Thymus (tissue), 14 donors: ENCODE measurements at places on chromosomes 2 and 18.

DNA sequence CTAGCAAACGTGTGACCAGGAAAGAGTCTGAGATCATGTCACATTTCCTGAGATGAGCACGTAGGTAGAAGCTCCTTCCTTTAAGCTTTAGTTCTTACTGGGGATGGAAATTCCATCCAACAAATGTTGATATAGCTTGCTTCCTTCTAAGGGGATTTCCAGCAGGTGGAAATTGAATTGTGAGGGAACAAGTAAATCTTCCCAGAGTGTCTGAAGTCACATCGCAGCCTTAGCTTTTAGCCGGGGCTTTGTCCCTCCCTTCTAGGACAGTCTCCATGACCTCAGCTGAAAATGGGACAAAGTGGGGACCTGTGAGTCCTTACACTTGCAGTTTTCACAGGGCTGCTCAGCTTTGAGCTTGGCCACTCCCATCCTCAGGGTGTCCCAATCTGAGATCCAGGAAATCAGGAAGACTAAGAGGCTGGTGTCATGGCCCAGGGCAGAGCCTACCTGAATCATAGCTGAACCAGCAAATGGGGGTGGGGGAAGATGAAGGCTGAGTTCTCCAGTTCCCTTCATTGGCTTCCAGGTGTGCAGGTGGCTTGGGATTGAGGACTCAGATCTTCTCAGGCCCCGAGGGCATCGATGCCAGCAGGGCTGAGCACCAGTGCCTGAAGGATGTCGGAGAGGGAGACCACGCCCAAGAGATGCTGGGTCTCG, 8.3 kb downstream of the PRKAG3 start:
- DNase-seq: no peak

DNA sequence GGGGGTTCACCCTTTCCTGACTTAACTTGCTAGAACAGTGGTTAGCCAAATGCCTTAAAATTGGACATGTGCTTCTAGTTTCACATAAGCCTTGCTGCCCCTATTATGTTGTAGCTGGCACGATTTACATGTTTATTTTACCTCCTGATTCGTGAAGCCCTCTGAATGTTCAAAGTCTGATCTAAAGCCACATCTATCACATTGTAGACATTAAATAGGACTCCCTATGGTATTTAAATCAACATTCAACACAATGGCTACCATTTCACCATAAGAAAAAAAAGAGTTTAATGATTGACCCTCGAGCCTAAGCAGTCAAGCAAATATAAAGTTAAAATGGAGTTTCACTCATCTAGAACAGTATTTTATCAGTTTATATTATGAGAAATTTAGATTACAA, 151.5 kb downstream of the GULP1 start:
- no peak for DNase-seq

GRCh38 chr2:237623428-237624403, 3.7 kb upstream of the LRRFIP1 start:
- no peak for DNase-seq

DNA sequence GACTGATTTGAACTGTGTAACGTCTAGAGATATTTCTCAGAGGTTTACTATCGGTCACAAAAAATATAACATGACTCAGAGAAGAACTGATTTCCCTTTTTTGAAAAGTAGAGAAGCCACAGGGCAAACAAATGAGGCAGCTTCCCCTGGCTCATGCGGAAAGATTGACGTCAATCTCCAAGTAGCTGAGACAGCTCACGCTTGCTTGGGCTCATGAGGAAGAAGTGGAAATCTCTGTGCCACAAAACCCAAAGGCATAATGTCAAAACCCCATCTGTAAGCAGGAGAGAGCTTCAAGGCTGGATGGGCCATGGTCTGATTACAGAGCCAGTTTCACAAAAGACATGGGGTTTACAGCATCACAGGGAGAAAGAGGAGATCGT, 188.1 kb downstream of the ARL4C start:
- DNase-seq: no peak

DNA sequence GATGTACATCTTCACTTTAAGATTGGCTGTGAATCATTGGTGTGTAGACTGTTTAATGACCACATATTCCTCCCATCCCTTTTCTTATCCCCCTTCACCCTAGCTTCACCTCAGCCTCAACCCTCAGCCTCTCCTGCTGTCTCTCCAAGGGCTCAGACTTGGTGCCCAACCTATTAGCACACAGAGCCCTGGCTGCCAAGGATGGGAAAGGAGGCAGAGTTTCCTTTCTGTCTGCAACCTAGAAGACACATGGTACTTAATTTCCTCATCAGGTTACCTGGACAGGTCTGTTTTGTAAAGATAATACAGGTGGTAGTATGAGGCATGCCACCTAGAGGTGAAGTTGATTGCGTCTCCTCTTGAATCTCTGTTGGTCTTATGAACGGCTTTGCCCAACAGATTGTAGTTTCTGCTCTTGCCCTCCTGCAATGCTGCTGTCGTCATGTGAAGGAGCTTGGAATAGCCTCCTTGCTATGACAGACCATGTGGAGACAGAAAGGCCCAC, 44.5 kb upstream of the RMND5A start:
- no peak for DNase-seq

GRCh38 chr2:200087451-200087850, 132.1 kb downstream of the MAIP1 start:
- no peak for DNase-seq

DNA sequence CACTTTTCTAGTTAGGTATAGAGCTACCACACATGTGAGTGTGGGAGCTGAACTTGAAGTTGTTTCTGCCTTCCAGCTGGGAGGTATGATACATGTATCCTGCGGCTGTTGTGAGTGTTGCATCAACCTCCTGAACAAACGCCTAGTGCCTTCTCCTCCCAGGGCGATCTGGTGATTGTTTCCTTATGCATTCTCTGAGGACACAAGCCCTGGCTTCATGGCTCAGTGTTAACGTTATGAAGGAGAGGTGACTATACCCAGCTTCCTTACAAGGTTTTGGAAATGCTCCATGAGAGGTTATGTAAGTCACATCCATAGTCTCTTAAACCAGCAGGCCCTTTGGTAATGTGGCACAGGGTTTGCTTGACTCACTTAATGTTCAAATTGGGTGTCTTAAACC, 64.9 kb downstream of the SPRED2 start:
- DNase-seq: no peak

- DNase-seq: no peak
These were observed 707 bp downstream of the KRCC1 start for GRCh38 chr2:88054782-88055370.

DNA sequence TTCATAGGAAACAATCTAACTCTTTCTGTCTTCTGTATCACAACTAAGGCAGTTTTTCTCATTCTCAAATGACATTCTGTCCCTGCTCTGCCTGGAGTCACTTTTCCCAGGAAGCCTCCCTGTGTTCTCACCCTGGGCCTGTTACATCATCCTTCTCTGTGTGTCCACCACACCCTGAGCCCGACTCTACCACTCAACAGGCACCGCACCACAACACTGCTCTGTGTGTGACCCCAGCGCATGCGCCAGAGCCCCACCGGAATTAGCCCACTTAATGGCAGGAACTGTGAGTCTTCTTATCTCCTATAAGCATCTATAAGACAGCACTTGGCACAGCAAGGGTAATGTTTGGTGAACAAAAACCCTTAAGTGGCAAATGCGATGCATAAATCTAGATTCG, 32.3 kb downstream of the TGFBRAP1 start:
- DNase-seq: no peak

GRCh38 chr18:51897884-51898283, 442.1 kb upstream of the DCC start:
- no peak for DNase-seq

GRCh38 chr2:217756375-217757107, 246.3 kb downstream of the TNS1 start:
- peak; percentile 83 for DNase-seq

DNA sequence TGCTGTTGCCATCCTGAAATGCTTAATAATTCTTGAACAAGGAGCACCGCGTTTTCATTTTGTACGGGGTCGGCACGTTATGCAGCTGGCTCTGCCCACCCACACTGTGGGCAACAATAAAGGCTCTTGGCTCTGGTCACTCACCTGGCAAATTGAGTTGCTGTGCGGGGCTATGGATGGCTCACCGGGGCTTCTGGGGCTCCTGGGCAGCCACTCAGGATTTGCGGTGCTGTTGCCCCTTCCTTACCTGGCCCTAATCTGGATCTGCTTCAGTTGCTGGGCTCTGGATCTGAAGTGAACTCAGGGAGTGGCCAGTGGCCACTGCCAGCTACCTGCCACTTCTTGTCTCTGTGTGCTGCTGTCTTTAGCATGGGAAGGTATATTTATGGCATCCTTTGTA, 22.7 kb downstream of the RHOB start:
- no peak for DNase-seq

- no peak for DNase-seq
These were observed 933 bp upstream of the ADNP2 start for GRCh38 chr18:80108121-80108536.

- DNase-seq: peak; percentile 18
These were observed 750 bp upstream of the RMP24 start for GRCh38 chr18:35971661-35972196.

DNA sequence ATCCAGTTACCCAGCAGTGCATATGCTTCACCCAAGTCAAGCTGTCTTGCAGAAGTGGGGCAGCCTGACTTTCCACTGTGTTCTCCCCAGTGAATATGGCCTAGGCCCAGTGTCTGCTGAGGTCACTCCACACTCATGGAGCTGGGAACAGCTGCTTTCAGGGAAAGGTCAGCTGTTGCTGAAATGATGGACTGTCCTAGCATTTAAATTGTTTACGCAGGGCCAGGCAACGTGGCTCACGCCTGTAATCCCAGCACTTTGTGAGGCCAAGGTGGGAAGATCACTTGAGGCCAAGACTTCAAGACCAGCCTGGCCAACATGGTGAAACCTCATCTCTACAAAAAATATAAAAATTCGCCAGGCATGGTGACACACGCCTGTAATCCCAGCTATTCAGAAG, 86.5 kb downstream of the LIPG start:
- DNase-seq: no peak

- DNase-seq: no peak
These were observed 48.9 kb downstream of the AGAP1 start for GRCh38 chr2:235542733-235543127.

DNA sequence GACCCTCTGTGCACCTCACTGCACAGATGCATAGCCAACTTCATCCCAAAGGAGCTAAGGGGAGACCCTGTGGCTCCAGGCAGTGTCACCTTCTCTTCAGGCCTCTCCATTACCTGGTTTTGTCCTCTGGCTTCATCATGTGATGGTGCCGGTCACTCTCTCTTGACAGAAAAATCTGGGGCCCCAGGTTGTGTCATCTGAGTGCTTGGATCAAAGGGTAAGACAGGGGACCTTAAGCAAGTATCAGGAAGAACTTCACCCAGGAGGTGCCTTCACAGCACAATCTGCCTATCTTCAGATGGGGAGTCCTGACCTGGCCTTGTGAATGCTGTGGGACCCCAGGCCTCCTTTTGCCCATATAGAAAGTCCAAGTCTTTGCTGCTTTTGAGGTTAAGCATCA, 104.4 kb downstream of the POLR1A start:
- DNase-seq: no peak

GRCh38 chr2:119049968-119050704, 108.1 kb downstream of the MARCO start:
- DNase-seq: no peak

- no peak for DNase-seq
These were observed 218.7 kb downstream of the PAX3 start for GRCh38 chr2:222080141-222080540.

DNA sequence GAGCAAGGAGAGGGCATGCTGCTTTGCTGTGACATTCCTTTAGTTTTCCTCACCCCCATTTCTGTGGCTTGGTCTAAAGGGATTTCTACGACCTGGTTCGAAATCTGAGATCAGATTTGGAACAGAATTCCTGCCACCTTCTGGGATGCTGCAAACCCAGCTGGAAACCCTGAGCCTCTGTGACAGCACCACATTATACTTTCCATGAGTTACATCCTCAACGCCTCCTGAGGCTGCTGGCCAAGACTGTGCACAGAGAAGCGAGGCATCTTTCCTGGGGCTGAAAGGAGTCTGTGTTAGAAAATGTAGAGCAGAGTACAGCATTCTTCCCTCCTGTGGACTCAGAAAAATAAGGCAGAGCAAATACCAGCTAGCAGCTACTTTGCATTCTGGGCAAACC, 138.1 kb upstream of the CHAC2 start:
- no peak for DNase-seq

- no peak for DNase-seq
These were observed 48.9 kb upstream of the IL1RL1 start for GRCh38 chr2:102262216-102263129.

DNA sequence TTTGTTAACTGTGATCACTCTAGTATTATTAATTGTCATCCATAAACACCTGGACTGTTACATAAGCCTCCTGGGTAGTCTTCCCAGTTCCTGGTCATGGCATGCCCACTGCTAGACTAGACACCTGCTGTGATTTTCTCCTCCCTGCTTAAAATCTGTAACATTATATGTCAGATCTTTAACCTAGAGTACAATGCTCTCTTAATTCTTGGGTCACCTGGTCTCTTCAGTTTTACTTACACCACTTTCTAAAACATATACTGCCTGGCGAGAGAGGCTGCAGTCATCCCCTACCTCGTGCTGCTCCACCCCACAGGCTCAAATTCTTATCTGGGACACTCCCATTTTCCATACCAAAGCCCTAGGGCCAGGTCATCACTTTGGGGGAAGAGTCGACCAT, 161.3 kb downstream of the CDH2 start:
- no peak for DNase-seq

- no peak for DNase-seq
These were observed 1267.1 kb downstream of the LRP1B start for GRCh38 chr2:140863713-140864112.

DNA sequence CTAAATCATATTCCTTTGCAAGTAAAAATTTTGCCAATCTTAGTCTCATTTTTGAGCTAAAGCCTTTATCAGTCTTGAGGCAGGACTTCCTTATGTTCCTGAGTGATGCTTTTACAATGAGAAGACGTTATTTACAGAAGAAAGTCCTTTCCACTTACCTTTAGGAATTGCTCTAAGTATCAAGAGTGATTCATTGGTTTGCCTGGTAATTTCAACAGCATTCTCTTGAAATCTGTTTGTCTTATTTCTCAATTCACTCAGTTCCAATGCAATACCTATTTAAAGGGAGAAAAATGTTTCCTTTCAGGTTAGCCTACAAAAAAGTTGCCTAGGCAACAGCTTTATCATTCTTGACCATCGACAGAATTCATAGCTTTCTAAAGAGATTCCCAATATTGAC, 137.2 kb downstream of the LAMA1 start:
- no peak for DNase-seq

DNA sequence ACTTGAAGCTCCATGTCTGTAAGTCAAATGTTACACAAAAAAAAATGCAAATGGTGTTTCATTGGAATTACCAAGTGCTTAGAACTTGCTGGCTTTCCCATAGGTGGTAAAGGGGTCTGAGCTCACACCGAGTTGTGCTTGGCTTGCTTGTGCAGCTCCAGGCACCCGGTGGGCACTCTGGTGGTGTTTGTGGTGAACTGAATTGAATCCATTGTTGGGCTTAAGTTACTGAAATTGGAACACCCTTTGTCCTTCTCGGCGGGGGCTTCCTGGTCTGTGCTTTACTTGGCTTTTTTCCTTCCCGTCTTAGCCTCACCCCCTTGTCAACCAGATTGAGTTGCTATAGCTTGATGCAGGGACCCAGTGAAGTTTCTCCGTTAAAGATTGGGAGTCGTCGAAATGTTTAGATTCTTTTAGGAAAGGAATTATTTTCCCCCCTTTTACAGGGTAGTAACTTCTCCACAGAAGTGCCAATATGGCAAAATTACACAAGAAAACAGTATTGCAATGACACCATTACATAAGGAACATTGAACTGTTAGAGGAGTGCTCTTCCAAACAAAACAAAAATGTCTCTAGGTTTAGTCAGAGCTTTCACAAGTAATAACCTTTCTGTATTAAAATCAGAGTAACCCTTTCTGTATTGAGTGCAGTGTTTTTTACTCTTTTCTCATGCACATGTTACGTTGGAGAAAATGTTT, 97.9 kb upstream of the IL1R2 start:
- DNase-seq: no peak

- no peak for DNase-seq
These were observed 109.8 kb upstream of the FZD5 start for GRCh38 chr2:207879536-207879935.
